Midbrain (tissue), 1 donor: ENCODE measurements at places on chromosomes 5 and 9.

- peak; percentile 3 for DNase-seq
These were observed 91.8 kb upstream of the DAPK1 start for GRCh38 chr9:87405677-87406542.

- DNase-seq: no peak
These were observed 32.7 kb upstream of the ZCCHC9 start for GRCh38 chr5:81268521-81269196.

DNA sequence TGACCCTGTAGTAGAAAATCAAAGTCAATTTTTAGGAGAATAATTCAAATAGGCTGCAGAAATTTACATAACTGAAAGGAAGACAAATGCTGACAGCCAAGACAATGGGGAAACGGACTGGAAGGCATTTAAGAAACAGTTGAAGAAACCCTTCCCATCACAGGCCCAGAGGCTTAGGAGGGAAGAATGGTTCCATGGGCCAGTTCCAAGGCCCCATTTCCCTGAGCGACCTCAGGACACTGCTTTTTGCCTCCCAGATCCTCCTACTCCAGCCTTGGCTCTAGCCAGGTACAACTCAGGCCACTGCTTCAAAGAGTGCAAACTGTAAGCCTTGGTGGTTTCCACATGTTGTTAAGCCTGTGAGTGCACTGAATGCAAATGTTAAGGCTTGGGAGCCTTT, 184.1 kb upstream of the SGCD start:
- DNase-seq: no peak

DNA sequence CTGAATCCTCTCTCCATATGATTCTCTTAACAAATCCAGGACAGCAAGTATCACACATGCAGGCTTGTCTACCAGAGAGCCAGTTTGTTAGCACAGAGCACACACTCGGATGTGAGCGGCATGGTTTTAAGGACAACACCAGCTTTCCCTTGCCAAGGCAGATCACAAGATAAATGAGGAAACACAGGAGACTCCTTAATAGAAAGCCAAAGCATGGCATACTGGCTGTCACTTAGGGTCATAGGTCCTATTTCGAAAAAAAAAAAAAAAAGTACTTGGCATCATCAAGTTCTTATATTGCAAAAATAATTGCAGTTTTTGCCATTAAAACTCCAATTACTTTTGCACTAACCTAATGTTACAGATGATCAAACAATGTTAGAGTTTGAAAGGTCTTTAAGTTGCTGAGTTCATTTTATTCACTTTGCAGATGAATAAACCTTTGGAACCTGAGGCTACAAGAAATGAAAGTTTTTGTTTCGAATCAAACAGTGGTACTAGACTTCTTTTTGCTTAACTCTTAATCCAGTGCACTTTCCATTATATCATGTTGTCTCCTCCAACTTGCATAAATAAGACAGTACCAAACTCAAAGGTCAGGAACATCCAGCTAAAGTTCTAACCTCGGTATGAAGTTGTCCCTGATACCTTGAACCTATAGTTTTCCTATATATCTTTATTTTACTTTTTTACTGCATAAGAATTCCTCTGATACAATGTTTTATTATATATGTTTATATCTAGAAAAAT, 138.5 kb downstream of the MPDZ start:
- peak; percentile 37 for DNase-seq

- peak; percentile 75 for DNase-seq
These were observed 46.3 kb downstream of the PTCD2 start for GRCh38 chr5:72366324-72366976.

- DNase-seq: no peak
These were observed 154.8 kb upstream of the GAS1 start for GRCh38 chr9:87102126-87102525.

- no peak for DNase-seq
These were observed 847.7 kb downstream of the CDH18 start for GRCh38 chr5:19140276-19140675.

GRCh38 chr9:124358631-124359030, 56.6 kb downstream of the PSMB7 start:
- DNase-seq: no peak

- DNase-seq: no peak
These were observed 165.5 kb upstream of the CD180 start for GRCh38 chr5:67361932-67362729.

GRCh38 chr5:107361945-107362344, 308.8 kb downstream of the EFNA5 start:
- no peak for DNase-seq

- DNase-seq: no peak
These were observed 29.4 kb upstream of the IRGM start for GRCh38 chr5:150816946-150817345.

- DNase-seq: peak; percentile 85
These were observed 51.1 kb upstream of the MVB12B start for GRCh38 chr9:126275386-126276001.

GRCh38 chr9:20783057-20784038, 99.3 kb downstream of the FOCAD start:
- no peak for DNase-seq

DNA sequence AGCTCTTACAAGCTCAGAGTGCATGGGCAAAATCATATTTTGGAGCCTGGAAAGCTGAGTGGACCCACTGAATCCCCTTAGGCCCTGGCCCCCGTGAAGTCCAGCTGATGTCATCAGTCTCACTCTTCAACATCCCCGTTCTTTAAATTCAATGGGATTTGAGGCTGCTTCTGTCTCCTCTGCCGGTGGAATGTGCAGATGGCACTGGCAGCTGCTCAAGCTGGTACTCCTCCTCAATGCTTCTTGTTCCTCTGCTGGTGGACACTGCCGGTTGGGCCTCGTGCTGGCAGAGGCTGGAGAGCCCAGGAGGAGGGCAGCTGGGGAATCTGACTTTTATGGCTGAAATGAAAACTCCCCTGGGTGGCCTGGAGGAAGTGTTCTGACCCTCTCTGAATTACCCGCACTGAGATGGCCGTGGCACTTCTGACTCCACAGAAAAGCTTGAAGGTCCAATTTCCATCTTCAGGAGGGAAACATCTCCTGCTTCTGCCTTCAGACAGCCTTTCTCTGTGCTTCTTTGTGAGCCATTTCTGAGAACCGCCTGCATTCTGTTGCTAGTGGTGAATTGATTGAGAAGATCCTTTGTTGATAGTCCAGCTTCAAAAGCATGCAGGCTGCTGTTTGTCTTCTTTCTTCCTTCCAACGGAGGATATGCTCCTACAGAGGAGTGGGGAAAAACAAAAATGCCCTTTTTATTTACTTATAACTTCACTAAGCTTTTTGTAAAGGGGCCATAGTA, 298.9 kb downstream of the TMEM38B start:
- DNase-seq: peak; percentile 72

DNA sequence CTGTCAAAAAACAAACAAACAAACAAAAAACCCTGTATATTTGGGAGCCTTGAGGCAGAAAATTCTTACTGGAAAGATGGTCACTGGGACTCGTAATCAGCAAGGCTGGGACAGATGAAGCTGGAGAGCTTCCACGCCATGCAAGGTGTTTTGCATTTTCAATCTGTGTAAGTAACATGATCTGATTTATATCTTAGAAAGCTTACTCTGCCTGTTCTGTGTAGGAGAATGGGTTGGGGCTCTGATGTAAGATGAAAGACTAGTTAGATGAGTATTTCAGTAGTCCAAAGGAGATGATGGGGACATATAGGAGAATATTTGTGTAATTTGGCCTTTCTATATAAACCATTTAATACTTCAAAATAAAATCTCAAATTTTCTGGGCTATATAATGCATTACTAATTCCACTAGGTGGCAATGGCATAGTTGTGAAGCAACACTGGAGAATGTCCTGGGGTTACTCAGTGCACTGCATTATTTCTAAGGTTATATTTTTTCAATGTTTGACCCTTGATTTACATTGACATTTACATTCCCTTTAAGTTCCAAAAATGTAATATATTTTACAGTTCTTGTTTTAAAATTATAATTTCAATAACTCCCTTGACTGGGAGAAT, 21.9 kb upstream of the FSD1L start:
- no peak for DNase-seq

- no peak for DNase-seq
These were observed 25.6 kb downstream of the ISOC1 start for GRCh38 chr5:129120158-129120581.

- no peak for DNase-seq
These were observed 322.6 kb upstream of the WWC1 start for GRCh38 chr5:167968837-167969236.

DNA sequence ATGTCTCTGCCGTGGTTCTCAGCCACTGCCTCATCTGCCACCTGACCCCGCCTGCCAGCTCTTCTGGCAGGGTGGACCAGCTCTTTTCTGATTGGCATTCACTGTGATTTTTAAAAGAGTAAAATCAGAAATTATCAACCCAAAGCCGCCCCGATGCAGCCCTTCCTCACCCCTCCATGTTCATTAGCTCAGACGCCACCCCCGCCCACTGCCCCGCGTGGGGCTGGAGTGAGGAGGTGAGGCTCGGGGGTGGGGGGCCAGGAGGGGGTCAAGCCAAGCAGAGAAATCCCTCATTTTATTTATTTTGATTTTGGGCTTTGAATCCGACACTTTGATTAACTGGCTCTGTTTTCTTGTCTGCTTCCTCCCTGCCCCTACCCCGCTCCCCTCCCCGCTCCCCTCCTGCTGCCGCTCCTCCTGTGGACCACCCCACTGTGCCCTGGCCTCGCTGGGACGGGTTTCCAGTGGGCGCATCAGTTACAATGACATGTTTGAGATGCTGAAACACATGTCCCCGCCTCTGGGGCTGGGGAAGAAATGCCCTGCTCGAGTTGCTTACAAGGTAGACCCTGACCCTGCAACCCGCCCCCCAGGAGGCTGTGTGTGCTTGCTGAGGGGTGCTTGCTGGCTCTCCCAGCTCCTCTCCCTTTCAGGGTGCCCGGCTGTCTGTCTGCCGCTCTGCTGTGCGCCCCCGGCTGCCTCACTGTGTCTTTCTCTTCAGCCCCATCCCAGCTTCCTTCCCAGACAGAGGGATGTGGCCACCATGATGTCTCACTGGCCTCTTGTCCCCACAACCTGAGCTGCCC, 224.9 kb downstream of the CACNA1B start:
- DNase-seq: no peak

DNA sequence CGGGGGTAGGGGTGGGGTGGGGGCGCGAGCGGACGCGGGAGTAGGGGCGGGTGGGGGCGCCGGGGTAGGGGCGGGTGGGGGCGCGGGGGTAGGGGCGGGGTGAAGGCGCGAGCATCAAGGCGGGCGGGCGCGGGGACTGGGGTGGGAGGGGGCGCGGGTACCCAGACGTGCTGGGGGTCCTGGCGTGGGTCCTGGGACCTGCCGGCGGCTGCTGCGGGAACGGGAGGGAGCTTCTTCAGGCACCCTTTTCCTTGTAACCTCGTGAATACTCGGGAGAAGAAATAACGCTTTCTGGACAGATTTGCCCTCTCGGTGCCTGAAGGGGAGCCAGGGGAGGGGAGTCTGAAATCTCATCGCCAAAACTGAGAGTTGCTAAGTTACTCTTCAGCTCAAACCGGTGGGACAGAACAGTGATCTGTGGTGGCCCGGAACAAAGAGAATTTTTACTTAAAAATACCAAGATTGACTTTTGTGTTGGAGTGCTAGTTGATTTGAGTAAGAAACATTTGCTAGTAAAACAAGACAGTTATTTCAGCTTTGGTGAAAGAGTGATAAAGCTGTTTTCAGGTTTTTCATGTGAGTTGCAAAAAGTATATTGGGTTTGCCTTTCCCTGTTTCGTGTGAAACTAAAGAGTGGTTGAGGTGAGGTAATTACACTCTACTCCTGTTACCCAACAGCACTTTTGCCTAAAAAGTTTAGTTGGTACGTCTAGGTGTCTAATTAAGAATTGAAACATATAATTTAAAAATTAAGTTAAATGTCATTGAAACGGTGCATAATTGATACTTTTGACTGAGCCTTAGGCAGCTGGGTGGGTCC, 643 bp downstream of the PLEKHG4B start:
- no peak for DNase-seq
